ENCODE measurements at places on chromosomes 5 and 9.

- no peak for DNase-seq
Measured at GRCh38 chr9:90697808-90698207, 55.2 kb upstream of the DIRAS2 start.

DNA sequence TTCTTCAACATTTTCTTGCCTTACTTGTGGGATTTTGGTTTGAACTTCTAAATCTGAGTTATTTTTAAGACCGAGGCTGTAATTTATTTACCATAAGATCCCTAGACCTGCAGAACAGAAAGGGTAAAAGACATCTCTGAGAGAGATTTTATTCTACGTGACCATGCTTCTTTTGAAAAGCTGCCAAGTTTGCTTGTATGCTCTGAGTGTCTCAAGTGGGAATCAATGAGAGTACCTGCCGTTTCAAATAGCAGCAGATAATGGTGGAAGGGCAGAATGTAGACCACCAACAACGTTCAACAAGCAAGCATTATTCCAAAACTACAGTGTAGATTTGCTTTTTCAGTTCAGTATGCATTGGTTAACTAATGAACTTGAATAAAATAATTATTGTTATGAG, 108.6 kb upstream of the MINAR2 start:
- DNase-seq: no peak

DNA sequence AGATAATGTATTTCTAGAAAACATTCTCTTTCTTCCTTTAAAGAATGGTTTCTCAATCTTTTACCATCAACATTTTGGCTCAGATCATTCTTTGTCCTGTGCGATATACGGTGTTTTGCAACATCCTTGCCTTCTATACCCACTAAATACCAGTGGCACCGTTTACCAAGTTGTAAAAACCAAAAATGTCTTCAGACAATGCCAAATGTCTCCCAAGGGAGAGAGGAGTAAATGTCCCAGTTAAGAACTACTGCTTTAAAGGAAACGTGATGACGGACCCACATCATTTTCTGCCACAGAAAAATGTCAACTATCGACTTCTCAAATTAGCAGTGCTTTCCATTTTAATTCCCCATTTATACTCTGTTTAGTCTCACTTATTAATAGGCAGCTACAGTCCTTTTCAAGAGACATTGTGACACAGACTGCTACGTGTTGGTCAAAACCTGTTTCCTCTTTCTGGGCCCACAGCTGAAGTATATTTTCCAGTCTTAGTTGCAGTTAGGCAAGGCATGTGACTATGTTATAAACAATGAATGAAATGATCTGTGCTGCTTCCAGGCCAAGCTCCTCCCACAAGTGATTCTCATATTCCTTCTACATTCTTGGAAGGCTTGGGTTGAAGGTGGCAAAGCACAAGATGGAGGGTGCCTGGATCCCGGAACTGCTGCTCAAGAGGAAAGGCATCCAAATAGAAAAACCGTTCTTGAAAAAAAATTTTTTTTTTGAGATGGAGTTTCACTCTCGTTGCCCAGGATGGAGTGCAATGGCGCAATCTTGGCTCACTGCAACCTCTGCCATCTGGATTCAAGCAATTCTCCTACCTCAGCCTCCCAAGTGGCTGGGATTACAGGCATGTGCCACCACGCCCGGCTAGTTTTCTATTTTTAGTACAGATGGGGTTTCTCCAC, 8.8 kb downstream of the PRXL2C start:
- DNase-seq: no peak

DNA sequence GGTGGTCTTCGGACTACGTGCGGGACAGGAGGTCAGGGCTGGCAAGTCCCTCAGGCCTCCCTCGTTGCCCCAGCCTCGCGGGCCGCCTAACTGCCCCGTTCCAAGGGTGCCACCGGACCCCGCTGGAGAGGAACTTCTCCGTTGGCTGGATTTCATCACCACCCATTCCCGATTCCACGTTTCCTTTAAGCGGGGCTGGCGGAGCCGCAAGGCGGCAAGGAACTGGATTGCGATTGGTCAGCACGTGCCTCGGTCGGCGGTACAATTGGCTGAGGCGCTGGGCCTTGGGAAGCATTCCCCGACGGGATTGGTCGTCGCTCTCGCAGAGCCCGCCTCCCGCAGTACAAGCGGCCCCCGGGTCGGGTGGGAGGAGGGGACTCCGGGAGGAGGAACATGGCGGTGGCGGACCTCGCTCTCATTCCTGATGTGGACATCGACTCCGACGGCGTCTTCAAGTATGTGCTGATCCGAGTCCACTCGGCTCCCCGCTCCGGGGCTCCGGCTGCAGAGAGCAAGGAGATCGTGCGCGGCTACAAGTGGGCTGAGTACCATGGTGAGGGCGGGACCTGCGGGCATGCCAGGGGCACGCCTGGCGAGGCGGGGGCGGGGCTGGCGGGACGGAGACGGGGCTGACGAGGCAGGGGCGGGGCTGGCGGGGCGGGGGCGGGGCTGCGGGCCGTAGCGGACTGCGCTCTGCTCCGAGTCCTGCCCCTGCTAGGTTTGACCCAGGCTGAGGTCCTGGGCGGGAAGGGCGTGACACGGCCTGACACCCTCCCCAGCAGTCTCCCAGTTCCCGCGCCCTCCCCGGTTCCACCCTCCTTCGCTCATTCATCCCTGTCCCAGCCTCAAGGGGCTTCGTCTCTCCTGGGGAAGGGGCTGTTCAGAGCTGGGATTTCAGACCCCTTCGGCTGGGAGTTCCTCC, at the start of gene PHPT1:
Gene PHPT1 (plus strand): TSS at position 372 of the 922 bp plus-strand sequence. CDS start 22 bp downstream, at position 394.
- DNase-seq: peak; percentile 94

- no peak for DNase-seq
Measured at GRCh38 chr5:131230406-131230805, 33.4 kb upstream of the CDC42SE2 start.

- no peak for DNase-seq
Measured at GRCh38 chr9:103533318-103533717, 538.2 kb downstream of the CYLC2 start.

- DNase-seq: no peak
Measured at GRCh38 chr9:93543117-93543516, 33.3 kb upstream of the PHF2 start.

DNA sequence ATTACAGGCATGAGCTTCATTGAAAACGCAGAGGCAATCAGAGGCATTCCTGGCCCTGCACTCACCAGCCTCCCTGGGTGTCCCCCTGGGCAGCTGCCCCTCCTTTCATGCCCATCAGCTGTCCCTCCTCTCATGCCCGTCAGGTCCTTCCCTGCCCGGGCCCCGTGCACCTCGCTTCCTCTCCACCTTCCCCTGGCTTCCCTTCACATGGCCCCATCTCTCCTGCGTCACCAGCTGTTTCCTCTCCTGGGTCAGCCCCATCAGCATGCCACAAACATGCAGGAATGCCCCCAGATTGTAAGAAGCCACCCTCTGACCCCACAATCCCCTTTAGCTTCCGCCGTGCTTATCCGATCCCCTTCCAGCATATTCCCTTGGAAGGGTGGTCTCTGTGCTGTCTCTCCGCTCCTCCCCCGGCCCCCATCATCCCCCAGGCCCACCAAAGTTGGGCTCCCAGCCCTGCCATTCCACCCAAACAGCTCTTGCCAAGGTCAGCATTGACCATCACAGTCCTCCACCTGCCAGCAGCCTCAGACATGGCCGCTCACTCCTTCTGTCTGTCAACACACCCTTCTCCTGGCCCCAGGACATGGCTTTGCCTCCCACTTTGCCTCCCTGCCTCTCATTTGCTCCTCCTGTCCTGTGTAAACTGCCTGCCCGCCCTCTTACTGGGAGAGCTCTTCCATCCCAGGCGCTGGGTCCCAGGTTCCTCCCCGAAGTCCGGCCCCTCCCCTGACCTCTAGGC, 98.6 kb upstream of the IER5L start:
- no peak for DNase-seq

GRCh38 chr5:176906126-176906525, 7.0 kb upstream of the HK3 start:
- no peak for DNase-seq

- DNase-seq: peak; percentile 72
Measured at GRCh38 chr5:132294728-132295504, 722 bp downstream of the SLC22A4 start.

DNA sequence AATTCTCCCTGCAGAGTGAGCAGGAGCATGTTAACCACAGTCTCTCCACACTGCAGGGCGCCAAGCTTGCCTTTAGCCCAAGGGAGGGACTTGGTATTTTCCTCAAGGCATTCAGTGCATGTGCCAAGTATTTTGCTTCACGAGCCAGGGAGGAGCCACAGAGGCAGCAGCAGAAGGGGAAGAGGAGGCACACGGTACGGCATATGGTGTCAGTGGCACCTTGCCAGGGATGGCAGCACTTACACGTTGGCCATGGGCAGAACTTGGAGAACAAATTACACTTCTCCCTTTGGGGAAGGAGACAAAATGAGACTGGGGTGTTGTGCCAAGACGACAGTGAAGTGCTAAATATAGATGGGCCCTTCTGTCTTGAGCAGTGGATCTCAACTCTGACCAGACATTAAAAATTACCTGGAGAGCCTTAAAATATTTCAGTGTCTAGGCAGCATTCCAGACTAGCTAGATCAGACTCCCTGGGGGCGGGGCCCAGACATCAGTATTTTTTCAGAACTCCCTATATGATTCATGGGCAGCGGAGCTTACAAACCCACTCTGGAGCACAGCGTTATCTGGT, 155.8 kb downstream of the DRD1 start:
- no peak for DNase-seq

DNA sequence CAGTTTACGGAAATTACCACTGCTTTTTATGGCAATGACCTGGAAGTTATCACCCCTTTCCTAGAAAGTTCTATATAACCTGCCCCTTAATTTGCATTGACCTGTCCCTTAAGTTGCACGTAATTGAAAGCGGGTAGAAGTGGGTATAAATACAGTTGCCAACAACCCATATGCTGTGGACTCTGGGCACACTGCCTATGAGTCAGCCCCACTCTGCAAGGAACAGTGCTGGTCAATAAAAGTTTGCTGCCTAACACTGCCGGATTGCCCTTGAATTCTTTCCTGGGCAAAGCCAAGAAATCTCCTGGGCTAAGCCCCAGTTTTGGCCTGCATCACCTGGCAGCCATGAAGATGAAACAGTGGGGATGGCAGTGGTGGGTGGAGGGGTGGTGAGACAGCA, 23.9 kb upstream of the CLPTM1L start:
- DNase-seq: no peak

DNA sequence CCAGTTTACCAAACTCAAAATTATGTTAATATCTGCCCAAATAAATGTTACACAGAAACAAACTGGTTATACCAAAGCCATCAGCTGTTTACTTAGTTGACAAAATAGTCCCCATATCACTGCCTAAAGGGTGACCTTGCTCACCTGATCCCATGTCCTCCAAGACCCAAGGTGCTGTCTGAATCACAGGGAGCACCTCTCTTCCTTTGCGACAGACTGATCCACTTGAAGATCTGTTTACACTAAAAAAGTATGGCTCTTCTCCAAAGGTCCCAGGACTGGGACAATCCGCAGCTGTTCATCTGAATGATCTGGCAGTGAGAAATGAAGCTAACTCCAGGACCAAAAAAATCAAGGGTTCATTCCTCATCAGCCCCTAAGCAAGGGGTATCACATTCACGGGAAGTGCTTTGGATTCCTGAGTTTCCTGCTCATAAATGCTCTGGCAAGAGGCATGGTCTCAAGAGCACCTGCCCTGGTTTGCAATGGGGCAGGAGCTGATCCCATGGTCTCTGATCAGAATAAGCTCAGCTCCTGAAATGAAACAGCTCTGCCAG, 5.0 kb downstream of the PRUNE2 start:
- DNase-seq: no peak

- DNase-seq: peak; percentile 65
Measured at GRCh38 chr5:174311531-174312269, 266.2 kb downstream of the NSG2 start.

DNA sequence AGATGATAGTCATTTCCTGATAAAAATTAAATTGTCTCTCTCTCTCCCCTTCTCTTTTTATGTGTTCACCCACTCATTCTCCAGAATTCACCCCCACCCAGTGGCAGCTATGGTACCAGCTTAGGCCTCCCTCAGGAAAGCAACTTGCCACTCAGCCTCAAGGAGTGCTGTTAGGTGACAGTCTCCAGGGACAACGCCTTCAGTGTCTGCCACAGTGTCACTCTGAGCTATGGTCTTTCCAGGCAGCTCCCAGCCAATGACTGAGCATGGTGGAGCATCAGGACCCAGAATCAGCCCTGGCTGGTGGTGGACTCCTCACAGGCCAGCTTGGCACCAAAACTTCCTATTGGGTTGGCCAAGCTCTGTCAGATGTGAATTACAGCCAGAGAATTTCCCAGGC, 140.9 kb upstream of the PIK3R1 start:
- no peak for DNase-seq

GRCh38 chr9:131657940-131658339, 81.9 kb downstream of the RAPGEF1 start:
- no peak for DNase-seq

GRCh38 chr5:139027150-139027549, 152.0 kb upstream of the LRRTM2 start:
- DNase-seq: no peak

GRCh38 chr5:158390577-158390976, 531.6 kb upstream of the CLINT1 start:
- DNase-seq: no peak

GRCh38 chr5:174599992-174600391, 124.4 kb upstream of the MSX2 start:
- DNase-seq: no peak

DNA sequence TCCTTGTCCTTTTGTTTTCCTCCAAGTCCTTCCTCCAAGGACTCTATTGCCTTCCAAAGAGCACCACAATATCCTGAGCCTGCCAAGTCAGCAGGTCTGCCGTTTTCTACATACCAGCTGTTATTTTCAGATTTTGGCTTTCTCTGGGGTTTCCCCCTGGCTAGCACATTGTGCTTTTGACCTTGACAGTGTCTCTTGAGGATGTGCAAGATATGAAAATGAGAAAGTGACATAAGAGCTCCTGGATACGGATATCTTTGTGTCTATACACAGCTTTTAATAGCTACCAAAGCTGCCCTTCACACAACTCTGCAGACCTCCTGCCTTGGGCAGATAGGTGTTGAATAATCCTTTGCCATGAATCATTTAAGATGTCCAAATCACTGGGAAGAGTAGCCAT, 67.0 kb downstream of the HAPLN1 start:
- no peak for DNase-seq

DNA sequence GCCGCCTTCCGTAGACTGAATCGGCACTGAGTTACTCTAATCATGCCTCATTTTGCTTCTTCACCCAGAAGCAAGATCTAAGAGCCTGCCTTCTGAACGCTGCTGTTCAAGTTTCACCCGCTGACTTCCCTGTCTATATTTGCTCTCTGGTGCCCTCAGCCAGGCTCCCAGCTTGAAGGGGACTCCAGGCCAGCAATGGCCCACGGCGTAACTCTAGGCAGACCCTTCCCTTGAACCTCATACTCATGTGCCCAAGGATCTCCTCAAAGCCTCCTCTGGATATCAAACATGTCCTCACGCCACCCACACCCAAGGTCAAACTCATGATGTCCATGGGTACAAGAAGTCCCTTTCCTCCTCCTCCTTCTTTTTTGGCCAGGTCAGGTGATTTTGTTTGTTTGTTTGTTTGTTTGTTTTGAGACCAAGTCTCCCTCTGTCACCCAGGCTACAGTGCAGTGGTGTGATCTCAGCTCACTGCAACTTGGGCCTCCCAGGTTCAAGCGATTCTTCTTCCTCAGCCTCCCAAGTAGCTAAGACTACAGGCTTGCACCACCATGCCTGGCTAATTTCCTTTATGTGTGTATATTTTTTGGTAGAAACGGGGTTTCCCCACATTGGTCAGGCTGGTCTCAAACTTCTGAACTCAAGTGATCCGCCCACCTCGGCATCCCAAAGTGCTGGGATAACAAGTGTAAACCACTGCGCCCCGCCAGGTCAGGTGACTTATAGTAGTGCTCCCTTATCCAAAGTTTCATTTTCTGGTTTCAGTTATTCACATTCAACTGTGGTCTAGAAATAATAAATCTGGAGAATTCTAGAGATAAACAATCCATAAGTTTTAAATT, 239.0 kb downstream of the SYK start:
- no peak for DNase-seq
